ENCODE measurements at places on chromosomes 16 and 17. TPM values are rescaled to one million over a fixed set of nuclear protein-coding genes. Genes with fewer than 3 reads are reported as not detected.

RTN4RL1 gene
- polyA plus RNA-seq, result 1.8 TPM

GRB7 gene
- polyA plus RNA-seq, result 48.8 TPM

ITGAD gene
- polyA plus RNA-seq, result 0.10 TPM

KRTAP1-5 gene
- polyA plus RNA-seq, result not detected

CES5A gene
- polyA plus RNA-seq, result not detected

ABCA9 gene
- 4.4 TPM for polyA plus RNA-seq

RNF222 gene
- polyA plus RNA-seq, result 0.07 TPM

MMP25 gene
- 2.7 TPM for polyA plus RNA-seq

TMEM220 gene
- polyA plus RNA-seq, result 8.6 TPM

KRTAP16-1 gene
- not detected for polyA plus RNA-seq

TBC1D3B gene
- 6.2 TPM for polyA plus RNA-seq

IL17C gene
- not detected for polyA plus RNA-seq

CRYBA1 gene
- not detected for polyA plus RNA-seq

WFIKKN2 gene
- 1.3 TPM for polyA plus RNA-seq

NDUFB10 gene
- 86.4 TPM for polyA plus RNA-seq

SCN4A gene
- 1.2 TPM for polyA plus RNA-seq

NPIPB6 gene
- 0.38 TPM for polyA plus RNA-seq

TP53TG3B gene
- polyA plus RNA-seq, result not detected

SLC22A31 gene
- 1.1 TPM for polyA plus RNA-seq

KRT33A gene
- not detected for polyA plus RNA-seq

ATP1B2 gene
- polyA plus RNA-seq, result 18.3 TPM

NEK8 gene
- polyA plus RNA-seq, result 13.2 TPM

C16orf92 gene
- not detected for polyA plus RNA-seq

NHLRC4 gene
- 5.5 TPM for polyA plus RNA-seq

PTGES3L gene
- polyA plus RNA-seq, result 1.6 TPM

TLCD3B gene
- 1.5 TPM for polyA plus RNA-seq

ASIC2 gene
- polyA plus RNA-seq, result 2.9 TPM

CDH8 gene
- polyA plus RNA-seq, result 5.6 TPM

PIK3R6 gene
- polyA plus RNA-seq, result 1.0 TPM

MFSD6L gene
- 4.7 TPM for polyA plus RNA-seq

KIFC3 gene
- polyA plus RNA-seq, result 80.1 TPM

OR3A3 gene
- polyA plus RNA-seq, result 0.17 TPM

SEPTIN12 gene
- polyA plus RNA-seq, result not detected

Data from left renal pelvis (tissue), 4 donors.